ENCODE measurements at places on chromosomes 13 and 19.

DNA sequence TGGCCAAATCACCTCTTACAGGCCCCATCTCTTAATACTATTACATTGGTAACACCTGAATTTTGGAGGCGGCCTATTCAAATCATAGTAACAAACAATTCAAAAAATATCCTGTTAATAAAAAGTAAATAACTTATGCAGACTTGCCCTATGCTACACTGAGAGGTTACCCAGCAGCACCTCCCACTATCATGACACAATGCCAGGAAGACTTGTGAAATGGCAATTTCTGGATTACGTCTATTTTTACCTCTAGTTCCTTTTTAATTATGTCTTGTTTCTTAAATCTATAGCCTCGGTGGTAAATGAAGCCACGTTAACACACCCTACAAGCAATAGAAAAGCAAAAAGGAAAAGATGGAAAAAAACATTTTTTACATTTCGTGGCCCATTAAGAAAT, 6.2 kb upstream of the DZIP1 start:
- no peak for DNase-seq

- no peak for DNase-seq
These were observed 82.0 kb downstream of the COL4A1 start for GRCh38 chr13:110225003-110225402.

DNA sequence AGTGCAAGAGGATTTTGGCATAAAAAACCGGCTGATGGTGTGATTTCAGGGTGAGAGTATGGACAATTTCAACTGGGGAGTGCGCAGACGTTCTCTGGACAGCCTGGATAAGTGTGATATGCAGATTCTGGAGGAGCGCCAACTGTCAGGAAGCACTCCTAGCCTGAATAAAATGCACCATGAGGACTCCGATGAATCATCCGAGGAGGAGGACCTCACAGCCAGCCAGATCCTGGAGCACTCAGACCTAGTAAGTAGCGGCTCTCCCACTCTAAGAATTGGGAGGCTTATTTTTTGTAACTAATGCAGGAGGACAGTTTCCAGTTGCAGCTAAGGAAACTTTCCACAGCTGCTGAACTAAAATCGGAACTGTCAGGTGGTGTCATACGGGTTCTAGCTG, 53.6 kb downstream of the ZAR1L start:
- no peak for DNase-seq

DNA sequence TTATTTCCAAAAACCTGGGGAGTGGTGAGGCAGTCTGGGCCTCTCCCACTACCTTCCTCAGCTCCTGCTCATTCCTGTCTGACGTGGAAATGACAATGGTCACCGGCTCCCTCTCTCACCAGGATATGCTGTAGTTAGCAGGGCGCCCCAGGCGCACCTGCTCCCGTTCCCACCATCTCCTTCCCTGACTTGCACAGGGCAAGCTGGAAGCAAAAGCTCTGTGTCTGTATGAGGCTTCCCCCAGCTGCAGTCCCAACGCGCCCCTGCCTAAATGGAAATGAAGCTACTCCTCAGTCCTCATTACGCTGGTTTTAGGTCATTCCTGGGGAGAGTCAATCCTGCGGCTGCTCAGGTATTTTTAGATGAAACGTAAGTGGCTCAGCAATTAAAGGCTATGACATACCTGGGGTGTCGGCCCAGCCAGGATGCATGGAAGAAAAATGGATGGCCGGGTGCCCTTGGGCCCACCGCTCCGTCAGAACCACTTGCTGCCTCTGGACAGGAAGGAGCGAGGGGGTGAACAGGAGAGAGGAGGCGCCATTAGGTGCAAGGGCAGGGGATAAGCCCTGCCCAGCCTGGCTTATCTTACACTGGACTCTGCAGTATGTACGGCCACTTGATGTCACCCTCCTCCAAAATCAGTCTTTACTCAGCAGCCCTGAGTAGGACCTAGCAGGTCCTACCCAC, 32.4 kb downstream of the DHRS12 start:
- no peak for DNase-seq

DNA sequence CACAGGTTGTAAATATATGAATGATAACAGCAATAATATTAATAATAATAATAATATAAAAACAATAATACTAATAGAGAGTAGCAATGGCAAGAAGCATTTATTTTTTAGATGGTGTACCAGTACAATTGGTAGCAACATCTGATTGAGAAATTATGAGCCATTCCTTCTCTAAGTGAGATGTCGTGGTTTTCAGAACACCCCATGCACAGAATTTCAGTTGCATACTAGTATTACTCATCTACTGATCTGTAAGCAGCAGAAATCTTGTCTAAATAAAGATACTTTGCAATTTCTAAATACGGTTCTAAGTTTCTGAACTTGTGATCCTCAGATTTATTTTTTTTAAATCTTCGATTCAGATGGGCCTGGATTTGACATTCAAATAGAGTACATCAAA, 788.0 kb upstream of the ATXN8OS start:
- no peak for DNase-seq

GRCh38 chr13:50572129-50572528, 271.4 kb downstream of the DLEU7 start:
- DNase-seq = no peak
